T-helper 2 cell treated with Interferon-gamma antibody and Interleukin-4, amounts not matched to agents 100 ng/mL and 5 ng/mL, for 36 hours (primary cell): ENCODE measurements at places on chromosomes 12 and 14. TPM values are rescaled to one million over a fixed set of nuclear protein-coding genes. Genes with fewer than 3 reads are reported as not detected.

The RPGRIP1 gene
- total RNA-seq: 0.16 TPM in 1 of 2 replicates, not detected in the other

The KRT5 gene
- not detected in 2 replicates for total RNA-seq

The SPRYD4 gene
- 4.4 TPM in 2 replicates for total RNA-seq

The STXBP6 gene
- not detected in 2 replicates for total RNA-seq

The ACVRL1 gene
- not detected in 2 replicates for total RNA-seq

The SLC10A1 gene
- not detected in 2 replicates for total RNA-seq

The GARIN6 gene
- total RNA-seq: not detected in 2 replicates

The COX8C gene
- total RNA-seq: not detected in 2 replicates

The TAS2R50 gene
- total RNA-seq: 1.6 and 2.0 TPM in 2 replicates

The CACNA2D4 gene
- total RNA-seq: 12.3 and 15.3 TPM in 2 replicates

The SSPN gene
- total RNA-seq: not detected in 2 replicates

The ABHD12B gene
- 0.14 TPM in 1 of 2 replicates, not detected in the other for total RNA-seq

The CYP27B1 gene
- total RNA-seq: 4.2 and 4.3 TPM in 2 replicates

The FAM90A1 gene
- 0.09 and 0.36 TPM in 2 replicates for total RNA-seq

The POLE2 gene
- total RNA-seq: 32.7 and 33.9 TPM in 2 replicates

The RFX4 gene
- total RNA-seq: not detected in 2 replicates

The DHRS2 gene
- 2.0 and 2.4 TPM in 2 replicates for total RNA-seq

The SUDS3 gene
- 23.8 and 27.7 TPM in 2 replicates for total RNA-seq

The SPX gene
- total RNA-seq: 0.52 and 1.1 TPM in 2 replicates

The KLRC3 gene
- total RNA-seq: not detected in 2 replicates

The IL22 gene
- total RNA-seq: not detected in 2 replicates

The CMA1 gene
- total RNA-seq: not detected in 2 replicates

The GDF3 gene
- total RNA-seq: not detected in 2 replicates

The PRB2 gene
- total RNA-seq: not detected in 2 replicates
